K562 (cell line): ENCODE measurements at places on chromosomes 3 and 15. TPM values are rescaled to one million over a fixed set of nuclear protein-coding genes. Genes with fewer than 3 reads are reported as not detected.

Gene PAK6
- 0.04 and 0.07 TPM in 2 replicates for polyA plus RNA-seq

Gene TUSC7
- polyA plus RNA-seq = not detected in 2 replicates

- no peak for DNase-seq
Observed at GRCh38 chr3:111541391-111541790, 606 bp upstream of the CD96 start.

Gene GPR171
- not detected in 2 replicates for polyA plus RNA-seq

Gene IQGAP1
- 68.7 and 79.2 TPM in 2 replicates for polyA plus RNA-seq

- no peak for DNase-seq
Observed at GRCh38 chr3:65953301-65953812, 85.4 kb downstream of the MAGI1 start.

DNA sequence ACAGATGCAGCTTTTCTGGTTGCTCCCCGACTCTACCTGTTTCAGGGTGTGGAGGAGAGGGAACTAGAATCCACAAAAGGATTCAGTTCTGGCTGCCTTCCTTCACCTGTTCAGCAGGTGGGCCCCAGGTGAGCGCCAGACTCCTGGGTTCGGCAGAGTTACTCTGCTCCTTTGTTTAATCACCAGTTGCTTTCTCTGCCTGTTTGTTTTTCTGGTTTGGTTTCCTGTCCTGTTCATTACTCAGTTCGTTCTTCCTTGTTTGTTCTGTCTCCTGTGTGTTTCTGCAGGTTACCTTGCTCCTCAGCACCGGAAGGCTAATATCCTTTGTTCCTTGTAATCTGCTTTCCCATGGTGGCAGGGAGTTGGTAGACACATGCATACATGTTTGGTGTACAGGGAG, 508.5 kb upstream of the ATP11B start:
- no peak for DNase-seq

DNA sequence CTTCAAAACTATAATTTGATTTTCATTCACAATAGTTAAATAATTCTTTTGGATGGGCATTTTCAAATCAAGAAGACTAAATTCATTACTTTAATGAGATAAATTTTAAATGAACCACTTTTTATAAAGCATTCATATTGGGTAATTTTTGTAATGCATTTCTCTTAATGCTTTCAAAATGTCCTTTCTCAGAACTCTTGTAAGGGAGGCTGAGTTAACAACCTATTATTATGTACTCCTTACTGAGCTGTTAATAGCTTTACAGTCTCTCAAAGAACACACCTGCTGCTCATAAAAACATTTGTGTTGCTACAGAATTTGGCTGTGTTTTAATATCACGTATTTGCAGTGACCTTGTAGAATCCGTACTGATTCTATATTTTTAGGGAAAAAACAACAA, 334.0 kb upstream of the ARL6 start:
- no peak for DNase-seq

DNA sequence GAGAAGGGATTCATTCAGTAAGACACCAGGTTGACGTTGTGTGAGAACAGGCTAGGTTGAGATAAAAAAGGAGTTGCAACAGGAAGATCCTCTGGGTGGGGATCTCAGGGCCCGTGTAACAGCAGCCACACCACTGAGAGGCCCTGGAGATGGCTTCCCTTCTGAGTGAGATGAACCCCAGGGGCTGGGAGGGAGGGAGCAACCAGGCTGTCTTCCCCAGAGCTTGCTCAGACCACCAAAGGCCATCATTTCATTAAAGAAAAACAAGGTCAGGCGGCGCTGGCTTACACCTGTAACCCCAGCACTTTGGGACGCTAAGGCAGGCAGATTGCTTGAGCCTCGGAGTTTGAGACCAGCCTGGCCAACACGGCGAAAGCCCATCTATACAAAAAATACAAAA, 187.7 kb downstream of the ATP10A start:
- no peak for DNase-seq

Gene LEKR1
- 0.76 and 0.89 TPM in 2 replicates for polyA plus RNA-seq

- DNase-seq = no peak
Observed at GRCh38 chr3:5787861-5788488, 600.5 kb downstream of the EDEM1 start.

- peak; percentile 32 for DNase-seq
Observed at GRCh38 chr3:23810343-23811184, 4.8 kb downstream of the UBE2E1 start.

- no peak for DNase-seq
Observed at GRCh38 chr3:148718982-148719862, 21.5 kb downstream of the AGTR1 start.

DNA sequence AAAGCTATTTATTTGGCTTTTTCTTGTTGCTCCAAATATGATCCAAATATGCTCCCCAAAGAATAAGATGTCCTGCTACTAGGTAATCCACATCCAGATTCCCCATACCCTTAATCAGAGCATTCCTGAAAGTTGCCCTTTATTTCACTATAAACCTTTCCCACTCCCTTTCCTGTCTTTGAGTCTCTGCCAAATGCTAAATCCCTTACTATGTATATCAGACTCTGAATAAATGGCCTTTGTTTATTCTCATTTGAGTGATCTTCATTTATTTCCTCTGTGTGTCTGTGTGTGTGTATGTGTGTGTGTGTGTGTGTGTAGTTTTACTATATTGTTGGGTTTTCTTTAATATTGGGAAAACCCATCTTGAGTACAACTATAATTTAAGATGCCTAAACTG, 7.0 kb upstream of the SPICE1 start:
- no peak for DNase-seq

DNA sequence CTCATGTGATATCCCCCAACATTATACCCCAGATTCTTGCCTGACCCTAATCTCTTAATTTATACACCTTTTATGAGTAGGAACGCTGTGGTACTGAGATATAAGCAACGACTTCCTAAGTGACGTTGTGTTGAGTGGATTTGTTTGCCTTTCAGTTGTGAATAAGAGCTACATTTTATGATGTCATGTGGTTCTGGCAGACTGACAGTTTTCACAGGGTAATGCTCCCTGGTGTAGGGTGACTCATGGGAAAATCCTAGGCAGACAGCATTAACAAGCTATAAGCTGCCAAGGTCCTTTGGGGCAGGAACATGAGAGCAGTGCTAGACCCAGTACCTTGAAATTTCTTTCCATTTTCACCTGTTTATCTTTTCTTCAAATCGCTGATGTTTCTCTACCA, 11.2 kb downstream of the C3orf52 start:
- peak; percentile 9 for DNase-seq

Gene RNF123
- 34.2 and 35.0 TPM in 2 replicates for polyA plus RNA-seq

DNA sequence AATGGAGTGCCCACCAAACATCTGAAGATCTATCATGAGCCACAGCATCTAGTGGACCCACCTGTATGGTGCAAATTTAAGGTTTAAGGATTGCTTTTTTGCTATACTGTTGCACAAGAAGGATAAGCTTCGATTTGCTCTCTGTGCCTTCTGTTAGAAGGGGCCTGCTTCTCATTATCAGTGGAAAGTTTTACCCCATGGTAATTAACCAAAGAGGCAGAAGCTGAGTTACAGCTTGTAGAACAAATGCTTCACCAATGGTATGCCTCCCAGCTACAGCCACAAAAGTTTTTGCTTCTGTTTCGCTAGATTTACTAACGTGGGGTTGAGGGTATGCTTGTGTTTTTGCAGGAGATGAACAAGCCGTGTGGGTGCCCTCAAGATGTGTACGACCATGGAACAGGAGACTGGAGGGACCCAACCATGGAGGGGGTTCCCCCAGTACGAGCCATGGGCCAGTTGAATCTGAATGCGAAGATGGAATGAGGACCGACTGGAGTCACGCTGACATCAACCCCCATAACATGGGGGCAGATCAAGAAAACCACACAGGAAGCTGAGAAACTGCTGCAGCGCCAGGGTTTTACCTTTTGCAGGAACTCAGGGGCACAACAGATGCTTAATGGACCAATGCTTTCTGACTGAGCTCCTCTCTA, 43.5 kb downstream of the ACAD9 start:
- no peak for DNase-seq

DNA sequence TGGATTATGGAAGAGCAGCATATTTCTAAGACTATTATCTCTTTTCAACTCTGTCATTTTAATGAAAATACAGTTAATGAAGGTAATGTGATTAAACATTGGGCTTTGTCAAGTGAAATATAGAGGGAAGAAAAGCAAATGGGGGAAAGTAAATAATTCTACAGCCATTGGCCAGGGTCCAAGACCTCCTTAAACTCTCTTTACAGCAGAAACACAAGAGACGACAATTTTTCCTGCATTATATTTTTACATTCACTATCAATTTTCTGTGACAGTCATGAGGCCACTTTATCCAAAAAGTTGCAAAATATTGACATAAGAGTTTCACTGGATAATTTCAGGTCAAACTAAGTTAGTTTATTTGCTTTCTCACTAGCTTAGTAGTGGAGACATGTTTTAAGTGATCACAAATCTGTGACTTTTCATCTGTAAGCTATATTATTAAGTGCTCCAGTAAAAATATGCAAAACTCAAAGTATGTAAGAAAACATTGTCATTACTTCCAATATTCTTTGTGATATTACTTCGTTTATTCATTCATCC, 385.9 kb upstream of the DPH6 start:
- DNase-seq = no peak

- peak; percentile 84 for DNase-seq
Observed at GRCh38 chr3:195162033-195162669, 108.8 kb downstream of the XXYLT1 start.

GRCh38 chr15:68576235-68576892, 2.4 kb upstream of the CORO2B start:
- no peak for DNase-seq

DNA sequence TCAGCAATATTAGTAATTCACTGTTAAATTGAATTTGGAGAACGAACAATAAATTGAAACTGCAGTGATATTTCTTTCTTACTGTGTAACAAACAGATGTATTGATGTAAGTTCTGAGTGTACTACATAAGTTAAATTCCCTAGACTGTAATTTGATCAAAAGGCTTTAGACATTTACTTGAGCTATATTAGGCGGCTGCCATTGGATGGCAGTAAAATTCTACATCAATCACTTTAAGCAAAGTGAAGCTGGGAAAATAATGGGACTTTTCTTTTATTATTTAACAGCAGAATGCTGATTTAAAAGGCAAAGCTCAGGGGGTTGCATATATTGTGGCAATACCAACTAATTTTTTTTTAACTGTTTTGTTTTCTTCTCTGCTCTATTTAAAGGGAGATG, 212.6 kb upstream of the PLSCR5 start:
- no peak for DNase-seq

Gene OR5K2
- polyA plus RNA-seq = not detected in 2 replicates

GRCh38 chr3:47010111-47010712, 30.7 kb downstream of the NBEAL2 start:
- DNase-seq = no peak

DNA sequence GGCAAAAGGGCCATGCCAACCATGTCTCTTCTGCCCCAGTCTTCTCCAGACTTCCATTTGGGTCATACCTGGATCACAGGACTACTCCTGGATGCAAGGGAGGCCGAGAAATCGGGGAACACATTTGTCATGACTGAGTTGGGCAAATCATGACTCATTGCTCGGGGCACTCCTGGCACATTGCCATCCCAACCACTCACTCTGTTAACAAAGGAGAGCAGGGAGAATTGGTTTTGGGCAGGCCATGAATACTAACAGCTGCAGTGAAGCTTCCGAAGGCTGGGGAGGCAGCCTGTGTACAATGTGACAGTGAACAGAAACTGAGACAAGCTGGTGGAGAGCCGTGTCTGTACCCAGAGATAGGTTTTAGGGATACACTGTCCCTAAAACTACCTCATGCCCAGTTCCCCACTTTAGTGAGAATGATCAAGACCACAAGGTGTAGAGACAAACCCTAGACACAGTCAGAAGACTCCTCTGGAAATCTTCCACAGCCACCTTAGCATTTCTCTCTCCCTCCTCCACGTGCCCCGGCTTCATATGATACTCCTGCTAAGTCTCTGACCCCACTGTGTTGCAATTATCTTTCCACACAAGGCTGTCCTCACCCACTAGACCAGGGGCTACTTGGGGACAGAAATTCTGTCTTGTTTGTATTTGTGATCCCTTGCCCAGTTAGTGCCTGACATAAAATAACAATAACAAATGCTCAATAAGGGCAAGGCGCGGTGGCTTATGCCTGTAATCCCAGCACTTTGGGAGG, 10.5 kb upstream of the BUB1B start:
- no peak for DNase-seq

Gene ZBED2
- polyA plus RNA-seq = not detected in 2 replicates

- DNase-seq = no peak
Observed at GRCh38 chr3:152047465-152047864, 174.0 kb downstream of the SUCNR1 start.

- DNase-seq = no peak
Observed at GRCh38 chr3:11835028-11835639, 11.6 kb downstream of the TAMM41 start.

- no peak for DNase-seq
Observed at GRCh38 chr3:140334132-140334929, 343.5 kb upstream of the TRIM42 start.

Gene RARB
- 0.15 and 0.18 TPM in 2 replicates for polyA plus RNA-seq

DNA sequence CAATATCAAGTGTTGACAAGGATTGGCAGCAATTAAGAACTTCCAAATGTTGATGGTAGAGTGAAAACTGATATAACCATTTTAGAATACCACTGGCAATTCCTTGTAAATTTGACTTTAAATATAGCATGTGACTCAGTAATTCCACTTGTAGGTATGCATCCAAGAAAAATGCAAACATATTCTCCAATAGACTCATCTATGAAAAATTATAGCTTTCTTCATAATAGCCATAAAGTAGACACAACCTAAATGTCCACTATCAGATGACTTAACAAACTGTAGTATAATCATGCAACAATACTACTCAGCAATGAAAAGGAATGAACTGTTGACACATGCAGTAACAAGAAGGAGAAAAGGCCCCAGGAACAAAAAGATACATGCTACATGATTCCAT, 988.1 kb downstream of the FHIT start:
- DNase-seq = no peak

DNA sequence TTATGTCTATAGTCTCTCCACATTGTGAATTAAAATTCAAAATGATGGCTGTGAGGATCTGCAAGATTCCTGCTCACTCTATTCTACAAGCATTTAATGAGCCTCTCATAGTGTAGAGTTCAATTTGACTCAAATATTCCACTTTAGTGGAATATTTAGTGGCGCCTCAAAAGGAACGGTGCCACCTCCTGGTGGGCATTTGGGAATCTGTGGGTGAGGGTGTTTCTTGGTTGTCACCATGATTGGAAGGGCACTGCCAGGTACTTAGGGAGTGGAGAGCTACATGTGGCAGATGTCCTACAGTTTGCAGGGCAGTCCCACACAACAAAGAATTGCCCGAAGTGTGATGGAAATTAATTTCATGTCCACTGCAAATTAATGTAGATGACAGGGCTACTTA, 21.5 kb upstream of the KCNMB3 start:
- DNase-seq = no peak
